ENCODE measurements at places on chromosomes 11 and 22.

- DNase-seq, result no peak
These were observed 452.6 kb downstream of the NELL1 start for GRCh38 chr11:21121991-21122390.

- no peak for DNase-seq
These were observed 43.4 kb downstream of the CPT1A start for GRCh38 chr11:68798221-68798813.

DNA sequence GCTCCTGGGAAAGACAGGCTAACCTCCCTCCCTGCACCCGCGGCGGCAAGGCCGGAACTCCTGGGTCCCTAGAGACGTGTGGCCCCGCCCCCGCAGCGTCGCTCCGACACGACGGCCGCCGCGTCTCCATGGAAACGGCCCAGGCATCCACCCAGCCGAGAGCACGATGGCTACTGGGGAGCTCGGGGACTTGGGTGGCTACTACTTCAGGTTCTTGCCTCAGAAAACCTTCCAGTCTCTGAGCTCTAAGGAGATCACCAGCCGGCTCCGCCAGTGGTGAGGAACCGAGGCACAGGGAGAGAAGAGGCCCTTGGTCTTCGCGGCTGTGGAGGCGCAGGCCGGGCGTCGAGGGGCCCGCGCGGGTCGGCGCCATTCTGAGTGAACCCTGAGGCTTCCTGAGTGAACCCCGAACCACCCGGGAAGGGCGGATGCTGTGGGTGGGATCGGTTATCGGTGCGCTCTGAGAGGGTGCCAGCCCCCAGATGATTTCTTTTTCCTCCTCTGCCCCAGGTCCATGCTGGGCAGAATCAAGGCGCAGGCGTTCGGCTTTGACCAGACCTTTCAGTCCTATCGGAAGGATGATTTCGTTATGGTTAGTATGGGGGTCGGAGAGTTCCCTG is at the start of gene CFAP300:
Gene CFAP300, plus strand, starts transcription at position 133 of the 620 bp plus-strand sequence. Its CDS starts 34 bp downstream, at position 167.
- peak; percentile 23 for DNase-seq

GRCh38 chr11:30594646-30595411 is 8.7 kb upstream of the MPPED2 start:
- no peak for DNase-seq

DNA sequence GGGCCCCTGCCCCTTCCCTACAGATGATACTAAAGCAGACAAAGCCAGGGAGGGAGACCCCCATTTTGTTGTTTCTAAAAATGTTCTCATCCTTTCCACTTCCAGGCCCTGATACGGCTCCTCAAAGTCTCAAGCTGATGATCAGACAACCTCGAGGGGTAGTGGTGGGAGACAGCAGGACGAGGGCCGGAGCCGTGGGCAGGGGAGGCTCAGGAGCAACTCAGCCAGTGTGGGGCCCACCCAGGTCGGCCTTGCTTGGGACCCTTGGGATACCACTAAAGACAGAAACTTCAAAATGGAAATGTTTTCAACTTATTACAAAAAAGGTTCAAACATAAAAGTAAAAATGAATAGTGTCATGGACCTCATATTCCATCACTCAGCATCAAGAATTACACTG is 15.2 kb upstream of the VPS37C start:
- DNase-seq, result no peak

- no peak for DNase-seq
These were observed 6.6 kb downstream of the LIMK2 start for GRCh38 chr22:31218565-31219262.

DNA sequence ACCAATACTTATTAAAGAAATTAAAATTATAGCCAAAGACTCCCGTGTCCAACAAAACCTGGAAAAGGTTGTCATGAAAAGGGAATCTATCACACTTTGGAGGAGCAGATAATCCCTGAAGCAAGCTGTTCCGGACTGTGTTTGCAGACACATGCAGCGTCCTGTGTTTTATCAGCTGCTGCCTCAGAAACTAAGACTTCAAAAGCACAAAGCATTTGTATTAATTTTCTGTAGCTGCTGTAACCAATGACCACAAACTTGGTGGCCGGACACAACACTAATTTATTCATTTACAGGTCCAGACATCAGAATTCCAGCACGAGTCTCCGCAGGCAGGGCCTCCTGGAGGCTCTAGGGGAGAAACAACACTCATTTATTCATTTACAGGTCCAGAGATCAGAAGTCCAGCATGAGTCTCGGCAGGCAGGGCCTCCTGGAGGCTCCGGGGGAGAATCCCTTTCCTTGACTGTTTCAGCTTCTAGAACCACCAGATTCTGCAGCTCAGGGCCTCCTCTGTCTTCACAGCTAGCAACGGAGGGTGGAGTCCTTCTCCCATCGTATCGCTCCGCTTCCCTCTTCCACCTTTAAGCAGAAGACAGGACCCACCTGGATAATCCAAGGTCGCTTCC is 465.3 kb downstream of the BRD1 start:
- no peak for DNase-seq

Measured in GM20000 (cell line).